ENCODE measurements at places on chromosomes 5 and 9.

DNA sequence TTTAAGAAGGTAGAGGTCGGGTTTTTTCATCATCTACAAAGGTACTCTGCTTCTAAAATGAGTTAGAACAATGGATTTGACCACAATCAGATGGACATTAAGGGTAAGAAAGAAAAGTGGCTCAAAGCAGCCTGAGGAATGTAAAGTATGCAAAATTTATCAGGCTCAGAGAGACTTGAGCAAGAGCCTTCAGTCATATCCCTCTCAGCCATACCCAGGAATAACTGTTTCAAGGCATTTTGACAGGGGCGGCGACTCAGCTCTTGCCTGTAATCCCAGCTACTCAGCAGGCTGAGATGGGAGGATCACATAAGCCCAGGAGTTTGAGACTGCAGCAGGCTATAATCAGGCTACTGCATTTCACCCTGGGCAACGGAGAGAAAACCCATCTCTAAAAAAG is 38.8 kb upstream of the ANXA2R start:
- no peak for DNase-seq

DNA sequence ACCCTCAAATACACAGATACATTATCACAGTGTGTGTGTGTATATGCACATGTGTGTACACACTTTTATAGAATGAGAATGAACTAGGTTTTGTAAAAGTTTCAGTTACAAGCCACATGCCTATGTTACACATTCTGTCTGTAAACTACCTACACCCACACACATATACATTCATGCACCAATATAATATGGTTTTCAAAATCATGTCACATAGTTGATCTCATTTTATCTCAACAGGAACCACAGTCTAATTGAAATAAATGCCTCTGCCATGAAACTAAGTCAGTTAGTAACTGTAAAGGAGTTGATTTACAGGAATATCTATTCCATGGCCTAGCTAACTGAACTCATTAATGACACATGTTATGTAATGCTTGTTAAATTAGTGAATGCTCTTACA is 646.6 kb downstream of the PDE4D start:
- DNase-seq: no peak

DNA sequence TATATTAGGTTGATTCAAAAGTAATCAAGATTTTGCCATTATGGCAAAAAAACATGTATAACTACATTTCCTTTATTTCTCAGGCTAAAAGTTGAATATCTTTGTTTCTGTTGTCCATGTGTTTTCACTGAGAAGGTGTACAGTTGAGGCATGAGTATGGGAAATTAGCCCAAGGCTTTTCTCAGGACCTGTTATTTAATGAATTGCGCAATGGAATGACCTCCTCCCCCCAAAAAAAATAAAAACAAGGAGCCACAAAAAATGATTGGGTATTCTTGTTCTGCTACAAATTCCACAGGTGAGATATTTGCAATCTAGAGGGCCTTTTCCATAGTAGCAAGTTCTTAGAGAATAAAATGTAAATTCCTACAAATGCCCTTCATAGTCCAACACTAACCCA is 186.8 kb downstream of the TRPM3 start:
- no peak for DNase-seq

GRCh38 chr9:6461619-6462018 is 48.6 kb downstream of the UHRF2 start:
- DNase-seq: no peak

DNA sequence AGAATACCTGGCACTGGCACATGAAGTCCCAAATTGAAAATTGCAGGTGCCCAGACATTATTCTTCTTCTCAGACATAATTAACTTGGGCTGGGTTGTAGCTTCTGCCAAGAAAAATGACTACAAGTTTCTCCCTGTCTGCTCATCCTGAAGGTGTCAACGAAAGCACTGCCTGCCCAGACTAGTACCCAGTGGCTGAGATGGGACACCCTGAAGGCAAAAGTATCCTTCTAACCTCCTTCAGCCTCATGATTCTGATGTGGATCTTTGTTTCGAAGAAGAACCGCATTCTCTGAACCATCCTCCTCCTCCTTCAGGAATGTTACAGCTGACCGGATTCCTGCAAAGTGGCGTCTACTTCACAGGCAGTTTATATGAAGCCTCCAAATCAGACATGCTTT is 161.1 kb upstream of the FST start:
- no peak for DNase-seq

DNA sequence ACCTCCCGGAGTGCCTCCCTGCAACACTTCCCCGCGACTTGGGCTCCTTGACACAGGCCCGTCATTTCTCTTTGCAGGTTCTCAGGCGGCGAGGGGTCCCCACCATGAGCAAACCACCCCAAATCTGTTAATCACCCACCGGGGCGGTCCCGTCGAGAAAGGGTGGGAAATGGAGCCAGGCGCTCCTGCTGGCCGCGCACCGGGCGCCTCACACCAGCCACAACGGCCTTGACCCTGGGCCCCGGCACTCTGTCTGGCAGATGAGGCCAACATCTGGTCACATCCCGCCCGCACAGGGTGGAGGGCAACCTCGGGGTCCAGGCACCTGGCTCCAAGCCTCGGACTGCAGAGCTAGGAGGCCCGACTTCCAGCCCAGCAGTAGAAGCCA is 776 bp upstream of the TERT start:
- no peak for DNase-seq

DNA sequence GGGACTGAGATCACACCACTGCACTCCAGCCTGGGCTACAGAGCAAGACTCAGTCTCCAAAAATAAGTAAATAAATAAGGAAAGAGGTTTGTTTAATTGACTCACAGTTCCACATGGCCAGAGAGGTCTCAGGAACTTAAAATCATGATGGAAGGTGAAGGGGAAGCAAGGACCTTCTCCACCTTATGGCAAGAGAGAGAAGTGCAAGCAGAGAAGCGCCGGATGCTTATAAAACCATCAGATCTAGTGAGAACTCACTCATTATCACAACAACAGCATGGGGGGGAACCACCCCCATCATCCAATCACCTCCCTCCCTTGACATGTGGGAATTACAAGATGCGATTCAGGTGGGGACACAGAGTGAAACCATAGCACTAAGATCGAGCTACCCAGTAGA is 22.8 kb upstream of the RGMB start:
- DNase-seq: peak; percentile 52

DNA sequence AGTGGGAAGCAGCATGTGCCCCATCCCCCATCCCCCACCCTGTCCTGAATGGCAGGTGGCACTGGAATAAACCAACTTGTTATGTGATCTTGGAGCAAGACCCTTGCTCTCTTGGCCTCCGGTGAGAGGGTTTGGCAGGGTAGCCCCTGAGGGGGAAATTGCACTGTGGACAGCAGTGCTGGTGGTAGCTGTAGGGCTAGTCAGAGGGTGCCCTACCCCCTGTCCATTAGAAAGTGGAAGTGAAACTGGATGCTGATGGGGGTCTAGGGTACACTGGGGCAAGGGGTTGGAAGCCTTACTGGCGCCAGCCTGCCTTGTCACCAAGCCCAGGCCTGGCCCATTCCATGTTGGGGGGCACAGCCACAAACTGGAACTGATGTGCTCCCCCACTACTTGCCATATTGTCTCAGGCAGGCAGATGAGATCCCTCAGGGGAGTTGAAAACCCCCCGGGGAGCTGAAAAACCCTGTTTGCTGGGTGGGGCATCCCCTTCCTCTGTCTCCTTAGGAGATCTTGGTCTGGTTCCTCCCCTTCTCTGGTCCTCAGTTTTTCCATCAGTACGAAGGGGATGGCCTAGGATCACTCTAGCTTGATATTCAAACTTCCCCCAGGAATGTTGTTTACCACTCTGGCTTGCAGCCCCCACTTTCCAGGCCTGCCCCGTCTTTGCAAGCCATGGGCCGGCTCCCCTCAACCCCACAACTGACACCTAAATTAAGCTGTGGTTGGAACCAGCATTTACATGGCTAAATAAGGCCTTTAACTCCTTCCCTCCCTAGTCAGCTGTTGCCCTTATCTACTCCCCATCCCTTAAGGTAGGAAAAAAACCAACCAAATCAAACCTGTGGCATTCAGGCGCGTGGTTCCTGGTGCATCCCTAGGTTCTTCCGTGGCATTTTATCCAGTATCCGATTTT is 14.4 kb upstream of the SYNPO start:
- DNase-seq: no peak

DNA sequence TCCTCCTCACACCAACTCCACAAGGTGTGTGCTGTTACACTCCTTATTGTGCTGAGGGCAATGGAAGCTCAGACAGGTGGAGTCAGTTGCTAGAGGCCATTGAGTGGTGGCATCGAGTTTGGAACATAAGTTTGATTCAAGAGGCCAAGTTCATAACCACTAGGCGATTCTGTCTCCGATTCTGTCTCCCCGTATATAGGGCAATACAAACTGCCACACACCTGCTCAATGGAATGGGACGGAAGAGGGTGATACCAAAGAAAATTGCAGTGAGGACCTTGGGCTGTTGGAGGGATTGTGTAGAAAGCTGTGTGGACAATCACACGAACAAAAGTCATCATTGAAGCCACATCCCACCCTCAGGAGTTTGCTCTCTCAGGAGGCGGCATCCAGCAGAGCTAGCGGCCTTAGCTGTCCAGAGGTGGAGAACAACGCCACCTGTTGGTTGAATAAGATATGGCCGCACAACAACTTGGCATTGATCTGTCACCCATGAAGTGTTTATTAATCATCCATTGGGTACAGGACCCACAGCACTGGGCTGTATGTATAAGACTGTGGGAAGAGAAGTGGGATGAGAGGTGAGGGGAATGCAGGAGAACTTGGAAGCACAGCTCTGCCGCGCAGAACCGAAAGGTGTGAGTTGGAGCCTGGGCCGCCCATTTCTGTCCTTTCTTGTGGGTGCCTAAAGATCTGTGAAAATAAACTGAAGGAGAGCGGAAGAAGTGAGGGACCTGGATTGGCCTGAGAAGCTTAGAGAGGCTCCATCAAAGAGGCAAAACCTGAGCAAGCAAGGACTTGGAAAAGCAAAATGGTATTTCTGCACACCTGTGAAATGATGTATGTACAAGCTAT is 16.1 kb upstream of the NEUROG1 start:
- peak; percentile 79 for DNase-seq

DNA sequence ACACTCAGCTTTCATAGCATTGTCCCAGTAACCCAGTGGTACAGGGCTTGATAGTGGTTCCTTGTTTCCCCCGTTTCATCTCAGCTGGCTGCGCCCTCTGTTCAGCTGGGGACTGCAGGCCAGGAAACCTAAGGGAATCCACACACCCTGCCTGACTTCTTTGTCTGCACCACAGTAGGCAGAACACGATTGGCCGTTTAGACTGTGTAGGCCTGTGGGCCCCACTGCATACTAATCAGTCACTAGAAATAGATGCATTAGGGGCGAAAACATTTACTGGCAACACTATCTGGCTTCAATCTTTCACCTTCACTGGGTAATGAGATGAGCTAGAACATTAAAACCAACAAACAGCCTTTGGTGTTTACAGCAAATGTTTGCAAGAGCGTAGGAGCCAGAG is 512.7 kb upstream of the BRINP1 start:
- no peak for DNase-seq

Measured in WTC11 (cell line).